Stimulated activated CD8-positive, alpha-beta memory T cell treated with anti-CD3 and anti-CD28 coated beads, Interleukin-4, amount 100 ng/mL, for 4 hours (primary cell): ENCODE measurements at places on chromosomes 1 and 21.

DNA sequence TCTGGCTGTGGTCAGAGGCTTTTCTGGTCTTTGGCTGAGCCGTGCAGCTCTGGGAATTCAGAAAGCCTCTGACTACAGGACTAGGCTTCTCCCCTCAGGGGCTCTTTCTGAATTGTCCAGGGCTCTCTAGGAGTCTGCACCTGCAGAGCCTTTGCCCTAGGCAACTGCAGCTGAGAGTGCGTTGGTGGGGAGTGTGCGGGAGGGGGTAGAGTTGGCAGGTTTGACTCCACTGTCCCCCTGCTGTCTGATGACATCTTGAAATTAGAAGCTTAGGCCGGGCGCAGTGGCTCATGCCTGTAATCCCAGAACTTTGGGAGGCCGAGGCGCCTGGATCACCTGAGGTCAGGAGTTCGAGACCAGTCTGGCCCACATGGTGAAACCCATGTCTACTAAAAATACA lies 32.9 kb downstream of the KIAA1614 start:
- no peak for DNase-seq

DNA sequence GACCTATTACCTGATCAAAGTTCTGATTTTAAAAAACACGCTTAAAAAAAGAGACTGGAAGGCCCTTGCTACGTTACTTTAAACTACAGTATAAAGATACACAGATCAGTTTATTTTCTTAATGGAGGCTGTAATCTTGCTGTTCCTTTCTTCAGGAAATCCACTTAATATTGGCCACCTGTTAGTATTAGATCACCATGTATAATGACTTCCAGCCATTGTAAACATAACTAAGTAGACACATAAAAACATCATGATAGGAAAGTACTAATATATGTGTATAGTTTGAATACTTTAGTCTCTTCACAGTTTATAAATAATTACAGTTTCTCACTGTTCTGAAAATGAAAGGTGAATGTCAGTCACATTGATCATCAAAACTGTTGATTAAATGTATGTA lies 68.6 kb downstream of the ADGRL2 start:
- DNase-seq, result no peak

- DNase-seq, result no peak
Observed at GRCh38 chr1:71834601-71835441, 447.5 kb downstream of the NEGR1 start.

DNA sequence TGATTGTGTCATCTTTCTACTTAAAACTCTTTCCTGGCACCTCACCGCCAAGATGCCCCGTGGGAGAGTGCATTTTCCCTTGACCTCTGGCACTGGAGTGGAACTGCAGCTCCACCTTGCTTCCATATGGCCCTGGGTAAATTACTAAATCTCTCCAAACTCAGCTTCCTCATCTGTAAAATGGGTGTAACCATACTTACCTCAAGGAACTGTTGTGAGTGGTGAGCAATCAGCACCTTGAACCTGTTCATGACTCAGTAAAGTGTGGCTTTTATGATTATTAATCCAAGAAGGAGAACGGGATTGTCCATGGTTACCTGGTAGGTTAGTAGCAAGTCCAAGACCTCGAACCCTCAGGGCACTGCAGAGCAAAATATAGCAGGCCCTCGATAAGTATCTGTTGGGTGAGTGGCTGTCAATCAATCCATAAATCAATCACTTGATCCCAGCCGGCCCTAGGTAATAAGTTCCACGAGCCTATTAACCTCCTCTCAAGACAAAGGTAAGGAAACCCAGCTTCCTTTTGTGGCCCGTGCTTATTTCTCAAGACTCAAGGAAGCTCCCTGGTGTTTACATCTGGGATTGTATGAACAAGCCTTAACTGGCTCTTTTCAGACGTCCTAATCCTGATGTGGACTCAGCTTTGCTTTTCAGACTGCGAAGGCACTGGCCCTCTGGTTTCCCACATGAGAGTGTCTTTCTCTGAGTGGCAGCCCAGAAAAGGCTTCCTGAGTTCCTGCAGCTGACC lies 114.0 kb upstream of the GJB5 start:
- DNase-seq, result no peak

DNA sequence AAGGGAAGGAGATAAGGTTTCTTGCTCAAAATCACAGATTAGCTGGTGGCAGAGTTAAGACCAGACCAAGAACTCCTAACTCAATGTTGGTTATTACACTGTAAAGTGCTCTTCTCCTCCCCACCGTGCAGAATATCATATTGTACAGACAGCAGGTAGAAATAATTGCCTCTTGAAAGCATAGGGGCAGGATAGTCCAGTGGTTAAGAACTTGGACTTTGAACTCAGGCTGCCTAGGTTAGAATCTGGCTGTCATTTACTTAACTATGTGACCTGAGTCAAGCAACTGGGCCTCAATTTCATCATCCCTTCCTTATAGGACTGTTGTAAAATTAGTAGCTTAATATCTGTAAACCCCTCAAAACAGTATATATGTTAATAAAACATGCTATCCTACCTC lies 114.9 kb upstream of the HIVEP3 start:
- no peak for DNase-seq

DNA sequence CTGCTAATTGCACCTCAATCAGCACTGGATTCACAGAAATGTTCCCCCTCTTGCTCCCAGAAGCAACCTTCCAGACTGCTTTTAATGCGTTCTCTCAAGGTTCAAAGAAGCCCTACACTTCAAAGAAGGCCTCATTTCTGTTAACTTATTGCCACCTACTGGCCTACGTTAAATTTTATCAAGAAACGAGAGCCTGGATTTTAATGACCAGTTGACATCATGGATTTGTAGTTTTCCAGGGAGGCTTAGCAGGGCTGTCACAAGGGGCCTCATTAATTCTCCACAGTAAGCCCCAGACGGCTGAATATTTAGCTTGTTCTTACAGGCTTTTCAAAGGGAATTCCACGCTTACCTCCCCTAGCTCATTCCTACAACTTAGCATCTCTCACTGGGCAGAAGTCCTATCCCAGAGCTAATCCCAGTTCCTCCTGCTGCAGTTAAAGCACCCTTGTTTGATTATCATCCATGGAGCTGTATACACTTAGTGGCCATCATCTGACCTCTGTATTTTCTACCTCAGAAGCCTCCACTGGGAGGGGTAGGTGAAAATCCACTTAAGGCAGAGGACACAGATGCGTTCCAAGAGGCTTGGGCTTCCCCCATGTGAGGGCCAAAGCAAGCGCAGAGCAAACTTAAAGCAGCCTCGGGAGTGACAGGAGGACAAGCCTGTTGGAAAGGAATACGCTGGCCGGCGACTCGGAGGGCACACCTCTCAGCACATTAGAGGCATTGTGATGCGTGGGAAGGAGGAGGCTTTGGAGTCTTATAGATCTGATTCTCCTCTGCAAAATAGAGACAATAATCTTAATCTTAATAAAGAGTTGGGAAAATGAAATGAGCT lies 32.2 kb upstream of the CYP4X1 start:
- DNase-seq, result no peak

DNA sequence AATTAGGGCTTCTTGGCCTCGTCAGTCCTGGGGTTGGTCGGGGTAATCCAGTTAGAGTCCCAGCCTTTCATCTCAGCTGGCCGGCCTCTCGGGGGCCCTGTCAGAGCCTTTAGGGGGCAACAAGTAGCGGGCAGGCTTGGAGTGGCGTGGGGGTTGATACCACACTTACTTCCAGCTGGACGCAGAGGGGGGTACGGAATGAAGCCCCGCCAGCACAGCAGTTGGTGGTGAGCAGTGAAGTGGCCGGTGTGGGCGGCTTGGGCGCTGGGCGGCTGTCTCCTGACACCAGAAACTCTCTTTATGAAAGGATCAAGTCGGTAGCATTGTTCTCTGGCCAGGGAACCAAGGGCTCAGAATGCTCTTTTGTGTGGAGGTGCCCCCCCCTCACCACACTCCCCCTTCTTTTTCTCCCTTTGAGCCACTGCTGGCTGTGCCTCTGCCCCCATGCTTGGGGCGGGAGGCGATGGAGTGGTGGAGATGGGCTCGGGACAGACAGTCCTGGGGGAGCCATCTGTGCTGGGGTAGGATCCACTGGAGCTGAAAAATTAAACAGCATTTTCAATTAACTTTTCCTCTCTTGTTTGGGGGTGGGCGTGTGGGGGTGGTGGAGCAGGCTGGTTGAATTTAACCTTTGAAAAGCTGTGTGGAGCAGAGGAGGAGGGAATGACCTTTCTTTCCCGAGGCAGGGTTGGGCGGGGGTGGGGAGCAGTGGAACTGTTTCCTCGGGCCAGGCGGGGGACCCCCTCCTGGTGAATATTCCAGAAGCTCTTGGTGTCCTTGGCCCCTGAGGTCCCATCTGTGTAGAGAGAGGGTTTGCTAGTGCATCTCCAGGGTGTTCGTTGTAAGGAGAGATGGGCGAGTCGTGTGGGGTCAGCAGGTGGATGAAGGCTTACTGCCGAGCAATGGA lies 102.7 kb downstream of the RNF220 start:
- DNase-seq, result no peak

GRCh38 chr1:241799416-241799815 lies 48.6 kb upstream of the EXO1 start:
- no peak for DNase-seq
